ENCODE measurements at places on chromosomes 3 and 15. TPM values are rescaled to one million over a fixed set of nuclear protein-coding genes. Genes with fewer than 3 reads are reported as not detected.

GRCh38 chr15:64279131-64279530 is 76.8 kb downstream of the CSNK1G1 start:
- no peak for DNase-seq

DNA sequence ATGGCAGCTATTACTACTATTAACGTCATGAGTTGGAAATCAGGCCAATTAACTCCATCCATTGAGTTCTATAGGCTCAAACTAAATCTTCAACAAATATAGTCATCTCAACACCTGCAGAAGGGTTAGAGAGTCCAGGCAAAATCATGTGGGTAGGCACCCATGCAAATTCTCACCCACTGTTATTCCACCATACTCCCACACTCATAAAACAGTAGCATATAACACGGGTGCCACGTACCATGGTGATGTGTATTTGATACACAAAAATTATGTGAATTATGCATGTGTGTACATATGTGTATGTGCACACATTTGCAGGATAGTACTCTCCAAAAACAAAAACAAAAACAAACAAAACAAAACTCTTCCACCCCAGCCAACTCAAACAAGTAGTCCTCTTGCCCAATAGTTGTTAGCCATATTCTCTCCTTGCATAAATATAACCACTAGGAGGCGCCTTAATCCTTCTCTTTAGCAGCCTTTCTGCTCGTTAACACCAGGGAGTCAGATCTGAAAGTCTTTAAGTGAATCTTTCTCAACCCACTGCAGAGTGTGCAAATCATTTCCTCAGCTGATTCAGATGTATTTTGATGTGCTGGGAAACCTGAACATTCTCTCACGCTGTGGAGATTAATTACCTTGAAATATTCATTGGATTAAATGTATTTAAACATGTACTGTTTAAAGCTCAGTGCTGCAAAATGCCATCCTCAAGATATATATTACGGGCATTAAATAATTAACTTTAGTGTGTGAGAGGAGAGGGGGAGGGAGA is 38.0 kb upstream of the COPB2 start:
- DNase-seq = peak; percentile 70

DNA sequence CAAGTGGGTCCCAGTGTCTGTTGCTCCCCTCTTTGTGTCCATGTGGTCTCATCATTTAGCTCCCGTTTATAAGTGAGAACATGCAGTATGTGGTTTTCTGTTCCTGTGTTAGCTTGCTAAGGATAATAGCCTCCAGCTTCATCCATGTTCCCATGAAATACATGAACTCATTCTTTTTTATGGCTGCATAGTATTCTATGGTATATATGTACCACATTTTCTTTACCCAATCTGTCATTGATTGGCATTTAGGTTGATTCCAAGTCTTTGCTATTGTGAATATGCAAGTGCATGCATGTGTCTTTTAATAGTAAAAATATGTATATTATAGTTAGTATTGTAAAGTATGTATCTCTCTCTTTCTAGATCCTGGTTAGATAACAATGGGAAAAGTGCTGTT is 53.9 kb downstream of the TCAIM start:
- DNase-seq = no peak

GRCh38 chr3:106294121-106294520 is 425.3 kb upstream of the CBLB start:
- DNase-seq = no peak

DNA sequence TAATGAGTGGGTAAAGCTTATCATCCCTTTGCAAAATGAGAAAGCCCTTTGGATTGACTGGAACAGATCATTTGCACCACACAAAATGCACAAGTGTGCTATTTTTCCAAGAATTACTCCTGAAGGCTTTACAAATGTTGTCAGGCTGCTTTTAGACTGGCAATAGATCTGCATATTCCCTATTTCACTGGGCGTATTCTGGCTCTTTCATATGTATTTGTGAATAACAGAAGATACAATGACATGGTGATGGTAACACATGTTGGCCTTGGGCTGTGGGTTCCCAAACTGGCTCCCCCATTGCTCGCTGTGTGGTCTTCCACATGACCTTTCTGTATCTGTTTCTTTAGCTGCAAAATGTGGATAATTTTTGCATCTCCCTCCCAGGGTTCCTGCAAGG is 303.4 kb upstream of the CHRM5 start:
- no peak for DNase-seq

DNA sequence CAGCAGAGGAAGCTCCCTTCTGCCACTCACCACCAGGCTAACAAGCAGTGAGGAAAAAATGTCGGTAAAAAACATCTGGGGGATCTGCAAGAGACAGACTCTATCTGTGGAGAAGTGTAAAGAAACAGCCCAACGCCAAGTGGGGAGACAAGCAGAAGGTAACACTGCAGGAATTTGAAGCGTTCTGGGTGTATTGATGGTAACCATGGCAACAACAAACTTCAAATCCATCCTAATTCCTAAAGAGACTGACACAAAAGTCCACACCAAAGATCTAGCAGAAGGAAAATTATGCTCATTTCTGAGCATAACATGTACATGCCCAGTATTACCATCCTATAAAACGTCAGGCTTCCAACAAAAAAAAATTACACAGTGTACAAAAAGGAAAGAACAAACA is 449.3 kb downstream of the GABRB3 start:
- DNase-seq = no peak

DNA sequence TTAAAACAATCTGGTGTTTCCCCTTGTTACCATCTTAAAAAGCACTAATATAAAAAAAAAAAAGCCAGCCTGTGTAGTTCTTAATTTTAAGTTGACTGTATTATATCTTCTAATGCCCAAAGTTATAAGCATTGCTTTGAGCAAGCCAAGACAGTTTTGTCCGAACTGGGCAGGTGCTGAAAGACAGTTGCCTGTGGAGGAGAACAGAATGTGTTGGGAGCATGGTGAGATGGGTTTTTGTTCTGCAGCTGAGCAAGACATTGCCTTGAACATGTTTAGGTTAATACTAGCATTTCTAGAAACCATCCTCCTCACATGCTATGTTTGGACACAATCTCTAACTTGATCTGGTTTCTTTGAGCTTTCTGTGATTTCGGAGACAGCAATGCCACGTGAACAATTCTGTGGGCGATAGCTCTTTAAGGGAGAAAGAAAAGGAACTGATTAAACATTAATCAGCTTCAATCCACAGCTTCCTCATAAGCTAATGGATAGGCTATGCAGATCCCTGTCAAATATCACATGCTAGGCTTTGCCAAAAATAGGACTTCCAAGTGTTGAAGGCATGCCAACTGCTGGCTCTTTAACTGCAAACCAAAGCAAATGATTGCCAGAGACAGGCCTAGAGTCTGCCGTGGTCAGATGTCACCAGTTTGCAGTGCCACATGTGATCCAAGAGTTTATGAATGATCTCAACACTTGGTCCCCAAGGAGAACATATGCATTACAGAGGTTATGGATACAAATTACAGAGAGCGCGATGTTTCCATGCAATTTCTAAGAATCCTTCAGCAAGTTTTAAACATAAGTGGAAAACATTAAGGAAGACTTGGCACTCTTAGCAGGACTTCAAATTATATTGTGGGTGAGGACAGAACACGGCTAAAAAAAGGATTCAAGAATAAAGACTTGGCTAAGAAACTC is 428.1 kb downstream of the ROBO2 start:
- DNase-seq = no peak

- DNase-seq = no peak
These were observed 13.8 kb upstream of the TRIM42 start for GRCh38 chr3:140664111-140664510.

- DNase-seq = no peak
These were observed 63.4 kb upstream of the SLC6A6 start for GRCh38 chr3:14338898-14339458.

- no peak for DNase-seq
These were observed 238.8 kb downstream of the GAP43 start for GRCh38 chr3:115862099-115862498.

DNA sequence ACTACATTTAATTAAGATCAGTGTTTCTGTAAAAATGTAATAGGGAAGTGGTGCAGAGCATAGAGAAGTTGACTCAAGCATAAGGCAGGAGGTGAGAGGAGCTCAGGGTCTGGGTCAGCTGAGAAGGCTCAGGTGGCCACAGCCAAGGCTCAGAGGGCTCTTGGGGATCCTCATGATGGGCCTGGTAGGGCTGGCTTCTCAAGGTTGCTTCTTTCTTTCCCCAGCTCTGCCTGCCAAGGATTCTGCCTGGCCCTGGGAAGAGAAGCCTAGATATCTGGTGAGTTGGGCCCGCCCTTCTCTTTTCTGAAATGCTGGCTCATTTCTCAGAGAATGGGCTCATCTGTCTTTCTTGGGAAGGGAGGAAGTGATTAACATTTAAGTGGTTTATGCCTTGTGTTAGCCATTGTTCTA is 6.5 kb downstream of the ZNF589 start:
- DNase-seq = peak; percentile 51

GRCh38 chr3:30222441-30222840 is 384.0 kb upstream of the TGFBR2 start:
- DNase-seq = no peak

GRCh38 chr15:42611532-42611931 is 36.1 kb downstream of the STARD9 start:
- no peak for DNase-seq

ADAMTSL3 gene
- not detected for total RNA-seq

PLCL2 gene
- 3.3 TPM for total RNA-seq

KLHL6 gene
- not detected for total RNA-seq

CLEC3B gene
- total RNA-seq = not detected

TRH gene
- total RNA-seq = not detected

SLC28A2 gene
- not detected for total RNA-seq

BFSP2 gene
- total RNA-seq = not detected

CACNA2D3 gene
- 2.0 TPM for total RNA-seq

All from A172 (cell line).